ENCODE measurements at places on chromosomes 2 and 18. TPM values are rescaled to one million over a fixed set of nuclear protein-coding genes. Genes with fewer than 3 reads are reported as not detected.

Gene NXPH2
- total RNA-seq, result not detected

Gene CIB4
- total RNA-seq, result not detected

Gene LRRTM1
- not detected for total RNA-seq

Gene C2orf80
- total RNA-seq, result not detected

Gene PPP1R7
- total RNA-seq, result 27.2 TPM

Gene REG1B
- not detected for total RNA-seq

Gene PARD3B
- 0.94 TPM for total RNA-seq

Gene RRM2
- total RNA-seq, result 5.5 TPM

Gene RAX
- not detected for total RNA-seq

Gene MAB21L4
- not detected for total RNA-seq

Gene KIF5C
- 4.4 TPM for total RNA-seq

Gene KLHL41
- total RNA-seq, result 0.10 TPM

Gene CPLX4
- total RNA-seq, result 0.10 TPM

Gene RAMP1
- total RNA-seq, result 2.1 TPM

Gene FEV
- total RNA-seq, result not detected

Gene DQX1
- not detected for total RNA-seq

Gene CCDC178
- not detected for total RNA-seq

Gene PTPN18
- total RNA-seq, result 68.2 TPM

Gene EML6
- 0.73 TPM for total RNA-seq

Gene CAMKMT
- total RNA-seq, result 13.9 TPM

Gene SPEG
- total RNA-seq, result 2.4 TPM

Gene BOLL
- 0.10 TPM for total RNA-seq

Gene PREB
- 11.0 TPM for total RNA-seq

Gene IKZF2
- 12.6 TPM for total RNA-seq

Gene DNAJC5G
- total RNA-seq, result not detected

Gene TFCP2L1
- 0.10 TPM for total RNA-seq

Gene ALPP
- not detected for total RNA-seq

Gene RESP18
- not detected for total RNA-seq

Gene MGAT4A
- total RNA-seq, result 207 TPM

Gene STK25
- 59.9 TPM for total RNA-seq
